ENCODE measurements at places on chromosomes 7 and 10.

DNA sequence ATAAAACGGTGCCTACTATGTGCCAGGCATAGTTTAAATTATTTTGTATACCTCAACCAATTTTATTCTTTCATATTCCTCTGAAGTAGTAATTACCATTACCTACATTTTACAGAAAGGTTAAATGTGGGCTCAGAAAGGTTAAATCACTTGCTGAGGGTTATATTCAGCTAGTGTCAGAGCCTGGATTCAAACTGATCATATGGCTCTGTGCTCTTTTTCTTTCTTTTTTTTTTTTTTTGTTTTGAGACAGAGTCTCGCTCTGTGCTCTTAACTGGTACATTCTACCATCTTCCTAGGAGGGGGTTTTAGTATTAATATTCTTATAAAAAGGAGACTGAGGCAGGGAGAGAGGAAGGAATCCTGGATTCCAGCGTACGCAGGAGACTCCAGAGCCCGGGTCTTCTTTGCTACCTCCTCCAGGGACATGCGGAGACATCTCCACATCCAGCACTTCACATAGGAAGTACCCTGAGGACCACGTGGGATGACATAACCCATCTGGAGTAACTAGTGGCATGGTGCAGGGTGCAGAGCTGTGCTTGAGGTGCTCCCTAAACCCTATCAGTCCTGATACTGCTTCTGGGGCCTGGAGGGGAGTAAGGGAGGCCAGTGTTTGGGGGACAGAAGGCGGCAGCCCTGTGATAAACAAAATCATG, 29.6 kb upstream of the ATXN7L1 start:
- DNase-seq, result no peak

DNA sequence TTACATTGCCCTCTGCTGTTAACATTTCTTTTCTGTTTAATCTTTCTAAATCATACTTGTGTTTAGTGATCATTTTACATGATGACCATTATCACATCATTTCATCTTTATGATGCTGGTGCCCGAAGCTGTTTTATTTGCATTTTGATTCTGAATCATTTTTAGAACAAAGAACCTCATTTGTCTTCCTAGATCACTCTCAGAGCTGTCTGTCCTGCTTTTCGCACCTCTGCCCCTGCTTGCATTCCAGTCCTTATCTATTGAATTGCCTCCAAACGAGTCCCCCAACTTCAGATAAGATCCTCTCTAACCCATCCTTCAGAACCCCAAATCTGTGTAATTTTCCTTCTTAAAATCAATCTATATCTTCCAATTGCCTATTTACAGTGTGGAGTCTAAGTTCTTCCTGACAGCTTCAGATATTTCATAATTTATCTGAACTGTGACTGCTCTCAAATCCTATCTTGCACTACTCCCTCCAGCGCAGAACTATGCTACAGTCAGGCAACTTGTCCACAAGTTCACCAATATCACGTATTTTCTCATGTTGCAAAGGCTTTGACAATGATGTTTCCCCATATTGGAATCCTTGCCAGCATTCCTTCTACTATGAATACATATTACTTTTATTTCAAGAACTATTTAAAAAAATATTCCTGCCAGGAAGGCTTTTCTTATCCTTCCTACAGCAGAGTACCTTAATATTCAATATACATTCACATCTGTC, 346.5 kb upstream of the CACNA2D1 start:
- no peak for DNase-seq

- no peak for DNase-seq
These were observed 73.9 kb downstream of the NRP1 start for GRCh38 chr10:33260403-33261149.

DNA sequence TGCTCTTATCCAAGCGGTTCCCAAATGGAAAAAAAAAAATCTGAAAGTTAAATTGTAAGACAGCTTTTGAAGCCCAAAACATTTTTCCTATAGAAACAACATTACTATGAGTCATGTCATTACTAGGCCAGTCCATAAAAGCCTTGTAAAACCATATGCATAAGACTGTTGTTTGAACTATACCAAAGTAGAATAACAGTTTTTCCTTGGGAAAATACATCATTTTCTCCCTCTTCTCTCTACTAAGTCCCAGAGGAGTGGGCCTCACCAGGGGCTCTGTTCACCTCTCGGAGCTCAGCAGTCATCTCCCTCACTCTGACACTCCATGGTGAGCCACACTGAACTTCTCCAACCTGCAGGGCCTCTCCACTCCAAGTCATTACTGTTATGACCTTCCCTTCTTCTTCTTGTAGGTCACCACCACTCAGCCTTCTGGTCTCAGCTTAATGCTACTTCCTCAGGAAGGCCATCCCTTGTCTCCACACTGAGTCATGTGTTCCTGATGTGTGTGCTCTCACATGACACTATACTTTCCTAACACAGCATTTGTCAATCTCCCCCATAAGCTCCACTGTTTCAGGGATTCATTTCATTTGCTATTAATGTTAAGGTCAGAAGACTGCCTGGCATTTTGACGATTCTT, 32.5 kb downstream of the ZNF438 start:
- DNase-seq, result no peak

GRCh38 chr7:29410996-29411395, 152.6 kb upstream of the PRR15 start:
- DNase-seq, result no peak

DNA sequence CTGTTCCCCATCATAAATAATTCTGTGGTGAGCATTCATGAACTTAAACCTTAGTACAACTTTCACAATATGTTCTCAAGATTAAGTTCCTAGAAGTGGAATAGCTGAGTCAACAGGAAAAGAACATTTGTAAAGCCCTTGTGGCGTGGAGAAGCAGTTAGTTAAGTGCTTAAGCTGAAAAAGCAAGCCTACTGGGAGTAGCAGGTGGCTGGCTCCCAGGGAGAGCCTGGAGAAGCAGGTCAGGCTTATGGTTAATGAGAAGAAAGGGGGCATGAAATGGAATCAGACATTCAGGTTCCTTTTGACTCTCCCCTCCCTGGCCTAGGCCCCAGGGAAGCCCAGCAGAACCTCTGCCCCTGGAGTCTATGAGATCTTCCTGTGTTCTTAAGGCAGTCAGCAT, 35.3 kb downstream of the VSTM4 start:
- no peak for DNase-seq

- DNase-seq, result no peak
These were observed 28.7 kb downstream of the GHRHR start for GRCh38 chr7:30992414-30992813.

DNA sequence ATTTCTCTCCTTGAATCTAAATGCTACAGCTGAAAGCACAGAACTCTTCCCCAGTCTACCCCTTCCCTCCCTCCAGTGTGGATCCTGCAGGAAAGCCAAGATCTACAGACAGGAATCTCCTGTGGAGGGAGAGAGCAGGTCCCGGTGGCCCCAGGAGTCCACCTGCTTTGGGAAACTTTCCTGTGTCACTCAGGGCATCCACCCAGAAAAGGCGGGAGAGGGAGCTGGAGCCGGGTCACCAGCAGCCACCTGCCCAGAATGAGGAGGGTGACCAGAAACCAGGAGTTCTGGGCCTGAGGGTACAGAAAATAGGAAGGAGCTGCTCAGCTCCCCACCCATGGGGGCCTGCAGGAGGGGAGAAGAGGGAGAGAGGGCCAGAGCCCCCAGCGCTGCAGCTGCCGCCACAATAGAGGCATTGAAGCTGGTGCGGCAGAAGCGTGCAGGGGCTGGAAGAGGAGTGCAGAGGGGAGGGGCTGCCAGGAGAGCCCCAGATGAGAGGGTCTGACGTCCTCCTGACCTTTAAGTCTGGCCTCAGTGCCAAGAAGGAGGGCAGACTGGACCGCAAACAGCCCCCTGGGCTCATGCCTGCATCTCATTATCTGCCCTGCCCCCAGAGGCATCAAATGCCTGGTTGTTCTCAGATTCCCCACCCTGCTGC, 56.3 kb upstream of the TMEM72 start:
- no peak for DNase-seq

DNA sequence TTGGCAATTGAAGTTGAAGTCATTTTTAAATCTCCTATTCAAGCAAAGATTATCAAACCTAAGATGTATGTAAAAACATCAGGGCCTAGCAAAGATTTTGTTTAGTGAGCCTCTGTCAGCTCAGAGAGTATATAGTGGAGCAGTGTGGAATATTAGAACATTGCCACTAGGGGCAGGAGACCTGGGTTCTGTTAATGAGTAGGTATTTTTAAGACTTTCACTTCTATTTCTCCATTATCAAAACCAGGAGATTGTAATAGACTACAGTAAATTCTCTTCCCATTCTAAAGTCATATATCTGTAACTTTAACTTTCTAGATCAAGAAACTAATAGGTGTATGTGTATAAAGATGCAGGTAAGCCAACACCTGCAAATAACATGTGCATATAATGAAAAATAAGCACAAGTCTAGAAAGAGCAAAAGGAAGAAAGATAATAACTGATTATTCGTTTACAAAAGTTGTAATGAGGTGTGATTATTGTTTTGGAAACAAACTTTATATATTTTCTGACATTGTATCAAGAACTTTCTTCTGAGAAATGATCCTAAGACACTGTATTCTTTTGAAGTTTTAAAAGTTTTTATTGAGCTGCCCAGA, 64.4 kb downstream of the KCND2 start:
- DNase-seq, result no peak

- no peak for DNase-seq
These were observed 49.6 kb downstream of the CYCS start for GRCh38 chr7:25075459-25075858.

GRCh38 chr10:126124046-126124445, 227.7 kb downstream of the FANK1 start:
- DNase-seq, result no peak

All from T-helper 1 cell (primary cell).